ENCODE measurements at places on chromosomes 6 and 20.
A peak's percentile ranks its signal among the peaks of the same experiment; 100 is the strongest.

DNA sequence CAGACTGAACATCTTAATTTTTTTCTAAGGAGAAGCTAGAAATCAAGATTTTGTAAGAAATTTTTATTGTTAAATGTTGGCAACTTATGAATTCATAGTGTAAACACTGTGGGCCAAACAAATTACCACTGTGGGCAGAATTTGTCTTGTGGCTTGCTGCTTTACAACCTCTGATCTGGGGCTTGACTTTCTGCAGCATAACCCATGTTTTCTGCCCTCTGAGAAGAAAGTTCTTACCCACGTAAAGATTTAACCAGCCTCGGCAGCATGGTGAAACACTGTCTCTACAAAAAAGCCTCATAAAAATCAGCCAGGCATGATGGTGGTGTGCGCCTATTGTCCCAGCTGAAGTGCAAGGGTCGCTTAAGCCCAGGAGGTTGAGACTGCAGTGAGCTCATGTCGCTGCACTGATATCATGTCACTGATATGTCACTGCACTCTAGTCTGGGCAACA, 12.9 kb downstream of the ITCH start:
- DNase-seq, result no peak

DNA sequence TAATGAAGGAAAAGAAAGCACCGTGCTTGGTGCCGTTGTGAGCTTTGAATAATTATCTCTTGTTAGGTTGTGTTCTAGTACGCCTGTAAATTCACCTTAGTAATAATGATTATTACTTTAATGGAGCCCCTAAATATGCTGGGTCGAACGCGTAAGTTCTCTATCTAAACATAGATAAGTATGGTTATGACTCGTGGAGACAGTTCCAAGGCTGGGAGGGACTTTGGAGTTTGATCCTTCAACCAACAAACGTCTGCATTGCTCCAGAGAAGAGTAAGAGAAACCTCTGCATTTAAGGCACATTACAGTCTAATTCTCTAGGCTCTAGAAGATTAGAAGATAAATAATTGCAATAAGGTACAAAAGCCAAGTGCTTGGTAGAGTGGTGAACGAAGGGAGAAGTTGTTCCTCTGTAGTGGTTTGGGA, 514 bp downstream of the ACOT13 start:
- no peak for DNase-seq

DNA sequence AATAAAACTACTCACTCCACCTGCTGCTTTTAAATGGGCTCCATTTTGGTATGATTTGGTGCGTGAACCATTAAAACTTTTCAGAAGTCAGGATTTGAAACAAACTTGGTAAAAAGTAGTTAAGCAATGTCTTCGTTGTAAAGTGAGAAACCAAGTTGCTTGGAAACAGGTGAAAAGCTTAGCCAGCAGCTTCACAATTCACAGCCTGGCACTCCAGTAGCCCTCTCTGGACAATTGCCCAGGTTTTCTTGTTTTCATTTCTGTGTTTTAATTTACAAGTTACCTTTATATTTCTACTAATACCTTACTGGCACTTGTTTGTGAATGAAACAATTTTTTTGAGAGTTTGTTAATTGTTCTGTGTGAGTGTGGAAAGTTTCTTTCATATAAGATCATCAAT, 12.8 kb downstream of the NT5E start:
- no peak for DNase-seq

DNA sequence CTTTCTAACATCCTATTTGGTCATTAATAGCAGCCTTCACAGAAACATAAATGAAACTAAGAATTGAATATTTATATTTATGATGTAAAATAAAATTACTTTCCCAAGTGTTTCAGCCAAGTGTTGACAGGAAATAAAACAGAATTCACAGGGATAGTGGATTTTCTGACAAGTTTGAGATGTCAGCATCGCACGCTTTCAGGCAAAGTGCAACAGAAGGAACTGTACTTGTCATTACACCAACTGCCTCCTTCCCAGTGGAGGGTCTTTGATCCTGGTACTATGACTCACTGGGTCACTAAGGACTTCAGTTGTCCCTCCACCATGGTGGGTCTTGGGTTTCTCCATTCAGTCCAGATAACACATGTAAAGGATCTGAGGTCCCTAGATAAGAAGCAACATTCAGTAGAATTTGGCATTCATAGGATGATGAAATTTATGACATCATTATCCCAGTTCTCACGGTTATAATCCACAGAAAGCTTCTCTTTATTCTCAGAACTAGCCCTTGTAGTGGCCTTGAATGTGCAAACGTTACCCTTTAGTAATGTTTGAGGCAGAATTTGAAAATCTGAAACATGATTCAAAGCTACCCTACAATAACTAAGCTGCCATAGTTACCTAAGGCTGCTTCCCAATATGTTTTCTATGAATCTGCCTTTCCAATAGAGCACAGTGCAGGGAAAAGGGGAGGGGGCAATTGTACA, 3.8 kb upstream of the TNFAIP3 start:
- no peak for DNase-seq

GRCh38 chr6:53300656-53301551, 47.8 kb downstream of the ELOVL5 start:
- no peak for DNase-seq

GRCh38 chr6:13234130-13234529, 94.2 kb downstream of the TBC1D7 start:
- no peak for DNase-seq

- no peak for DNase-seq
These were observed 144.6 kb downstream of the CDKAL1 start for GRCh38 chr6:20678831-20679352.

- DNase-seq, result no peak
These were observed 135.7 kb downstream of the BCAS1 start for GRCh38 chr20:53934421-53935343.

GRCh38 chr20:44616604-44616964, 34.2 kb downstream of the PKIG start:
- DNase-seq, result no peak

- no peak for DNase-seq
These were observed 93.6 kb upstream of the CNKSR3 start for GRCh38 chr6:154604119-154604518.

- DNase-seq, result no peak
These were observed 91.9 kb downstream of the TNFAIP3 start for GRCh38 chr6:137958811-137959565.

- peak; percentile 51 for DNase-seq
These were observed 61.6 kb downstream of the RAB44 start for GRCh38 chr6:36759148-36759759.

DNA sequence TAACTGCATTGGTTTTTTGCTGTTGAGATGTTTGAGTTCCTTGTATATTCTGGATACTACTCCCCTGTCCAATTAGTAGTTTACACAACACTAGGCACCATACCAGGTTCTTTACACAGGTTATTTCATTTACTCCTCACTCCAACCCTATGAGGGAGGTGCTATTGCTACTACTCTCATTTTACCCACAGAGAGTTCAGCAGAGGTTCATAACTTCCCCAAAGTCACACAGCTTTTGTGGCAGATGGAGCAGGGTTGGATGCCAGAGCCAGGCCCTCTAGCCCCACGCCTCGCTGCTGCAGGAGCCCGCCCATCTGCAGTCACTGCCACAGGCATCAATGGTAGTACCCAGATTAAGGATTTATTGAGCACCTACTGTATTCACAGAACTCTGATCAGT, 61.7 kb upstream of the MAP3K4 start:
- DNase-seq, result no peak

DNA sequence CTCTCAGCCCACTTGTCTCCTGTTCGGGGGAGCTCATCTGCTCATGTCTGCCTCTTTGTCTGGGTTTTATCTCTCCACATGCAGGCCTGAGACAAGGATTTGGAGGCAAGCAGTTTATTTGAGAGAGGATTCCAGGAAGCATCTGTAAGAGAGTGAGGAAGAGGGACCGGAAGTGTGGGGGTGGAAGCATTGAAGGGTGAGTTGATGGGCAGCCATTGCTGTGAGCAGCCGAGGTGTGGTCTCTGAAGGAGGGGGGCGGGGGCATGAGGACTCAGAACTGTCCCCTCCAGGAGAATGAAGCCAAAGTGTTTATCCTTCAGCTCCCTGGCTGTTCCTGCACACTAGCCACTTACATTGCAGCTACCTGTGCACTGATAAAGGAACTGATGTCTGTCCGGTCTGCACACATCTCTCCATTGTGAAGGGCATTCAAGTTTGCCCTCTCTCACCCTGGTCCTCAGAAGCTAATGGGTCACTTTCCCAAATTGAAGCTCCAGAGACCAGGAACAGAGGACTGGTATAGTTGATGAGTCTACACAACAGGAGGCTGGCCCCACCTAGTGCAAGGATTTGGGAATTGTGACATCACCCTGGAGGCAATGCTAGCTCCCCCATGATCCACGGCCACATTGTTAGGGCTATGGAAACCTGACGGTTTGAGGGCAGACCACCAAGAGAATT, 100.5 kb upstream of the FOXA2 start:
- DNase-seq, result no peak

DNA sequence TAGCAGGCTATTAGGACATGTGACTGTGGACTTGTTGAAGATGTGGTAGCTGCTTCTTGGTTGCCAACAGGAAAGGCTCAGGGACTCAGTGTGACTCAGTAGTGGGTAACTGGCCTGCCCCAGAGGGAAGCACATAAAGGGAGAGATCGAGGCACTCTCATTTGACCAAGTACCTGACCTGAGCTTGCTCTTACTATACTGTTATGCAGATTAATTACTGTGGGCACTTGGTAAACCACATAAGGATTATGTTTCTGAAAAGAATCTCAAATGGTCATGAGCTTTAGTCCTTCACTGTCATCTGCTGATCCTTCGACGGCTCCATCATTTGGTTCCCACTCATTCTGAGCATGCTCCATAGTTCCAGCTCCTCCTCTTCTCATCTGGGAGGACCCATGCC, 48.2 kb upstream of the RPL7L1 start:
- no peak for DNase-seq

GRCh38 chr6:13278164-13278563, 50.2 kb downstream of the TBC1D7 start:
- DNase-seq, result no peak

GRCh38 chr20:23125625-23126191, 39.6 kb upstream of the CD93 start:
- DNase-seq, result no peak

DNA sequence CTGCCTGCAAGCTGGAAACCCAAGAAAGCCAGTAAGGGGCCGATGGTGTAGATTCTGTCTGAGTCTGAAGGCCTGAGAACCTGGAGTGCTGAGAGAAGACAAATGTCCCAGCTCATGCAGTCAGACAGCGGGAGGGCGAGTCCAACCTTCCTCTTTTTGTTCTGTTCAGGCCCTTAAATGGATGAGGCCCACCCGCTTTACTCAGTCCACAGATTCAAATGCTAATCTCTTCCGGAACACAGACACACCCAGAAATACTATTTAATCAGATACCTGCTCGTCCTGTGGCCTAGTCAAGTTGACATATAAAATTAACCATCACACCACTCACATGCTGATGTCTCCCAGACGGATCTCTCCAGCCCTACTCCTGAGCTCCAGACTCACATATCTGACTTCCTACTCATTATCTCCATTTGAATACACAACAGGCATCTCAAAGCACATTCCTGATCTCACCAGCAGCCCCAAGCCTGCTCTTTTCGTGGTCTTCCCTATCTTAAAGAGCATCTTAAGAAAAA, 26.7 kb upstream of the SRC start:
- DNase-seq, result no peak

GRCh38 chr6:109174916-109175315, 79.6 kb downstream of the CEP57L1 start:
- DNase-seq, result no peak

DNA sequence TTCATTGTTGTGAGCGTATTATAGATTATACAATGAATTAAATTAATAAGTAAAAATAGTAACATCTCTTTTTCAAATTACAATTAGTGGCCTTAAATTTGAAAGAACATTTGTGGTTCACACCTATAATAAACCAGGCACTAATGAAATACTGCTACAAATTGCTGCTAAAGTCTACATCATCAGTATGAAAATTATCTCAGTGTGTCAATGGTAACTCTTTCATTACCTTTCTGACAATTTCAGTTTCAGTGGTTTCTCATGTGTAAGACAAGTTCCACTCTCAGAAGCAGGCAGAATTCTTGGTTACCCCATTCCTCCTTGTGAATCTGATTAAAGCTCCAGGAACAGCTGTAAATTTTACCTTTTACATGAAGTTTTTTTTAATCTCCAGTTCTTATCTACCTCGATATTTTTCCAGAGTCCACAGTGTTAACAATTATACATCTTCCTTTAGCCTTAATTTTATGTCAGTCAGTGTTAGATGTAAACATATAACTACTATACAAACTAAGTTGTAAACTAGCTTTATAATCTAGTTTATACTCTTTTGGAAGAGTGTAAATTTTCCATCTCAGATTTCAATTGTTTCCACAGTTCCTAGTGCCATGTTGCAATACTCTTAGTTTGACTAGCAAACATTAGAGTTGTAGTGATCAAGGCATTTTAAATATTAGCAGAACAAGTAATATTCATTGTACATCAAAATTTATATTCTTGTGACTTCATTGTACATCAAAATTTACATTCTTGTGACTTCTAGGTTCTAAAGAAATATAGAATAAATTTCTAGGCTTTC, 1038.4 kb downstream of the EPHA7 start:
- DNase-seq, result no peak

All from stimulated activated CD8-positive, alpha-beta memory T cell treated with anti-CD3 and anti-CD28 coated beads, Interleukin-7, amount 100 ng/mL, for 48 hours (primary cell).